NT2/D1 (cell line): ENCODE measurements at places on chromosomes 2 and 18.

DNA sequence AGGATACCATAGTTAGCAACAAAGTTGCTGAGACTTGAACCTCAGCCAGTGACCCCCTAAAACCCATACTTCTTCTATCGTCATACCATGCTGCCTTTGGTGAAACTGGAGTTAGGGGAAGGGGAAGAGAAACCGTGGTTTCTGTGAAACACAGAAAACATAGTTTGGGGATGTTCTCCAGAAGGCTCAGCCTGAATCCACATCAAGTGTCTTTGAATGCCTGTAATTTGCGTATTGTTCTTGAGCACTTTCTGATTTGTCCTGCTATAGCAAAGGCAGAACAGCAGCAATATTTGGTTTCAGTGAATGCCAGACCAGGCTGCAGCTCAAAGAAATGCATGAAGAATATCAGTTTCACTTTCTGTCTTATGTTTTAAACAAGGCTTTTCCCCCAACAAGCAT, 258.7 kb downstream of the TTC32 start:
- DNase-seq = no peak

GRCh38 chr2:28378679-28379584, 13.7 kb upstream of the FOSL2 start:
- no peak for DNase-seq

GRCh38 chr18:45526114-45526841, 89.0 kb upstream of the SLC14A2 start:
- no peak for DNase-seq

GRCh38 chr18:12656938-12657683, 796 bp downstream of the SPIRE1 start:
- no peak for DNase-seq

DNA sequence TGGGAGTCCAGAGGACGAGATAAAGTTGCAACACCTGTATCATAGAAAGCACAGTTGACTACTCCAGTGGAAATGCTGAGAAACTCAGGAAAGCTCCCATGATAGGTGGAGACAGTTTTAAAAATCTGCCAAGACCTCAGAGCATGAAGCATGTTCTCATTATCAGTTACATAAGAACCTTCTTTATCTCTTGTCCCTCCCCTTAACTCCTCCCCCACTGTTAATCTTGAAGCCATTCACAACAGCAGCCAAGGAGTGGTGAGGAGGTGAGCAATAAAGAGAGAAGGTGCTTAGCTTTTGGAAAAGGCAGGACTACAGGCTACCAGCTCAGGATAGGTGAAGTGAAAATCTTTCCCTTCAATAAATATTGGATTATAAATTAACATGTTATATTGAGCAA, 657.9 kb downstream of the NYAP2 start:
- DNase-seq = no peak

DNA sequence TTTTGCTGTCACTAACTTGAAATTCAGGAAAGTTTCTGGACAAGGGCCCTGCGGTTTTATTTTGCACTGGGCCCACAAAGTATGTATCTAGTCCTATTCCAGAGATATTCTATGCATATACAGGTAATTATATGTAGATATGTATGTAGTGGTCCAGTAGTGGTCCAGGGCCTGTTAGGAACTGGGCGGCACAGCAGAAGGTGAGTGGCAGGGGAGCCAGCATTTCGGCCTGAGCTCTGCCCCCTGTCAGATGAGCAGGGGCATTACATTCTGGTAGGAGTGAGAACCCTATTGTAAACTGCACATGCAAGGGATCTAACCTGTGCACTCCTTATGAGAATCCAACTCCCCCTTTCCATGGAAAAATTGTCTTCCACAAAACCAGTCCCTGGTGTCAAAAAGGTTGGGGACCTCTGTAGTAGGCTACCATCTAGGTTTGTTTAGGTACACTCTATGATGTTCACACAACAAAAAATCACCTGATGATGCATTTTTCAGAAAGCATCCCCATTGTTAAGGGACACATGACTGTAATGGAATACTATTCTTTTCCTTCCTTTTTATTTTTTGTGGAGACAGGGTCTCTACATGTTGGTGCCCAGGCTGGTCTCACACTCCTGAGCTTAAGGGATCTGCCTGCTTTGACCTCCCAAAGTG, 2.8 kb upstream of the PPP4R3B start:
- peak; percentile 8 for DNase-seq

DNA sequence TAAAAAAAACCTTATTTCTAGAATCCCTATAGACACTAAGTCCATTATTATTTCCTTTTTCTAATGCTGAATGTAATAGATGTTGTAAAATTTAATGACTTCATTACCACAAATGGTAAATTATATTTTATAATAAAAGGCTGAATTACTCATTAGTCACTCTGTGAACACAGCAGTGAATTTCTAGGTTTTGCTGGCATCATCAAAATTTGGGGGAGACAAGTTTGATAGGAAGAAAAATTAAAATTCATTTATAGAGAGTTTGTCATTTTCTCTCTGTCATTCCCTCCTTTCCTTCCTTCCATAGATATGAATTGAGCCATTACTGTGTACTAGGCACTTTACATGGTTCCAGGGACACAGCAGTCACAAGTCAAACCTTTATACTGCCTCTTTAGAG, 340.9 kb downstream of the TRIB2 start:
- DNase-seq = no peak

DNA sequence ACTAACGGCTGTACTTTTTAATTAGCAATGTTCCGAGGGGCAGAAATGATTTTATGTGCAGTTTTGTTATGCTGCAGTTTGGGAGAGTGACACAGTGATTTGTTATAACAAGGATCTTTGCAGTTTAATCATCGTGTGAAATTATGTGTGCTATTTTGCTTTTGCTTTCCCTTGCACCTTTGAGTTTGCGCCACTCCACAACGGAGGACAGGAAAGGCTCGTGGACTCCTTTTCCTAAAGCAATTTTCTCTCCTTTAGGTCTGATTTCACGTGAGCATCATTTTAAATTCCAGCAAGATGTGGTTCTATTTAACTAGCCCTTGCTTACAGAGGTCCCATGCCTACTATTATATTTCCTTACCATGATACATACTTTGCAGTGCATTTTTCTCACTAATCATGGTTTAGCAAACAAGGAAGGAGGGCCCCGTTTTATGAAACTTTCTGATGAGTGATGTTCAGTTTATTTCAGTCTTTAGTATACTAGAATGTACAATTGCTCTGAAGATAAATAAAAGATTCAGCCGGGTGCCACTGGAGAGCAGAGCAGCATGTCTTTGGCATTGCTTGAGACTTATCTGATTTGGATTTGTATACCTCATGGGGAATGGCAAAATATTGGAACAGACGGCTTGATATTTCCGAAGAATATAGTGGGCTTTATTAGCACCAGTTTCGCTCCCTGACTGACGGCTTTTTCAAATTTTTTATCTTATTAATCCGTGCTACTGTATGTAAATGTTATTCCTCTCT, 528.2 kb upstream of the FANCL start:
- DNase-seq = no peak

DNA sequence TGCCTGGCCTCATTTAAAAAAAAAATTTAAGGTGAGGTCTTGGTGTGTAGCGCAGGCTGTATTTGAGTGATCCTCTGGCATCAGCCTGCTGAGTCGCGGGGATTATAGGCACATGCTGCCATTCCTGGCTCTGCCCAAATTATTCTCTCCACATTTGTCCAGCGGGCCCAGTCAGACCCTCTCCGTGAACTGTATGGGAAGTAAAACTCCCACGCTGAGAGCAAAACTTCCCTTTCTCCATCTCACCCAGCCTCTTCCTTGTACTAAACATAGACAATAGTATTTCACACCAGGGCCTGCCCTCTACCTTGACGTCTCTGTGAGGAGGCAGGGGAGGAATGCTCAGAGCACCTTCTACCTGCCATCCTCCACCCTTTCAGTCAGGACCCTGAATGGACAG, 37.0 kb downstream of the EIF4E2 start:
- no peak for DNase-seq

DNA sequence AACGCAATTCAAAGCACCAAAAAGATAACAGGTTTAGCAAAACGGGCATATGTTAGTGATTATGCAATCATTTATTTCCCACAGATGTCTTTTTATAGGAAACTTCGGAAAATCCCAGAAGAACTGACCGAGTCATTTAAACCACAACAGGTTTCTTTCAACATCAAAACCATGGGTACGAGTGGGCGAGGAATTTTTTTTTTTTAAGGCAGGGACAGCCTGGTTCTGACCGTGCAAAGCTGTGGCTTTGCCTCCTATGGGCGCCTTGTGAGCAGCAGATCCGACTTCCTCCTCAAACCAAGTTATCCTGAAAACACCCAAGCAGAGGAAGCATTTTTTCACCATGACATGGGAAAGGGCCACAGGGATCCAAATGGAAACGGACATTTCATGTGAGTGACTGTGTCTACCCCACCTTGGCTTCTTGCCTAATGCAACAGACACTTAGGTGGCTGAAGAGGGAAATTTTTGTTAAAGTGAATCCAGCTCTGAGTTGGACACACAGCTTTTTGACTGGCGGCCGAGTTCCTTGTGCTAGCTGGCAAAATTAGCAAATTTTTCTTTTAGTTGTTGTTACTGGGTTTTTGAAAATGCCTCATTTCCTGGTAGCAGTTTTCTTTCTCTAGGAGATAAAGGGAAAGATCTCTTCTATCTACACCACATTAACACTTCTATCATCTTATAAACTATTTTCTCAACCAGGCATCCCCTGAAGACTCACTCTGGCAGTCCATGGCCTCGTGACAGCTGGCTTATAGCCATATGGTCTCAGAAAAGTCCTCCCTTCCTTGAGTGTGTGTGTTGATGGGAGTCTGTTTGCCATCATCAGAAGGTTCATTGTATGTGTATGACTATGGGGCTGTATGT, 487.4 kb upstream of the ZEB2 start:
- no peak for DNase-seq

GRCh38 chr2:147273106-147273505, 571.7 kb upstream of the ACVR2A start:
- no peak for DNase-seq

GRCh38 chr2:46805401-46805951, 110.1 kb downstream of the MCFD2 start:
- DNase-seq = no peak

GRCh38 chr2:26179446-26179913, 6.6 kb downstream of the GAREM2 start:
- DNase-seq = peak; percentile 56
